ENCODE measurements at places on chromosomes 2 and 18.

DNA sequence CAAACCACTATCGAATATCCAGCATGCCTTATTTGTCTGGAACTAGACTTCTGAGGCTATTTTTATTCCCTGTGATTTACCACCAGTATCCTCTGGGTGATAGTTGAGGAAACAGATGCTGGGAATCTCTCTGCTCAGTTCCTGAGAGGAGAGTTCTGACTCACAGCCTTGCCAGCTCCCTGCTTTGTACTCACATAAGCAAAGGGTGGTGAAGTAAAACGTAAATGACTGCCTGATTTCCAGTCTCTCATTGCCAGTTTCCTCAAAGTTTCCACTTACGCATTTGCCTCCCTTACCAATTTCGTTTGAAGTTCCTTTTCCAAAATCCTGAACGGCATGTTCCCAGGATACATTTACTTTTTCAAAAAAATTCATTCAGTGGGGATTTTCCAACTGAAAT, 69.2 kb upstream of the HNRNPA3 start:
- DNase-seq, result no peak

DNA sequence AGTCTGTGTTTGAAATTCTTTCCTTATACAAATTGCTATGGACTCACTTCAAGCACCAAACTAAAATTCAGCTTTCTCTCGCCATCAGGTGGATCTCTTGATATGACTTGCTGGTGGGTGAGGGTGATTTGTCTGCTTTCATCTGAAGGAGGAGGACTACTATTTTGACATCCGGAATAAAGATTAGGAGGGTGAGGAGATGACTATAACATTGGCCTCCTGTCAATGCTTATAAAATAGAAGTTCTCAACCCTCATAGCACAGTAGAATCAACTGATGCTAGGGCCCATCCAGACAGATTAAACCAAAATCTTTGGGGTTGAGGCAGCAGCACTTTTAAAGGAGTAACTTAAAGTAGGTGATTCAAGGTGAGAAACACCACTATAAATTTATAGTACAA, 120.4 kb upstream of the DNAJC10 start:
- DNase-seq, result no peak

GRCh38 chr2:239955087-239955988, 69.8 kb downstream of the NDUFA10 start:
- no peak for DNase-seq

GRCh38 chr2:181076658-181077057, 96.3 kb downstream of the UBE2E3 start:
- no peak for DNase-seq

GRCh38 chr2:38552259-38552658, 50.5 kb downstream of the HNRNPLL start:
- DNase-seq, result no peak

GRCh38 chr2:181750305-181750704, 70.0 kb upstream of the NEUROD1 start:
- no peak for DNase-seq

- no peak for DNase-seq
Observed at GRCh38 chr2:188678882-188679281, 295.3 kb upstream of the COL3A1 start.

DNA sequence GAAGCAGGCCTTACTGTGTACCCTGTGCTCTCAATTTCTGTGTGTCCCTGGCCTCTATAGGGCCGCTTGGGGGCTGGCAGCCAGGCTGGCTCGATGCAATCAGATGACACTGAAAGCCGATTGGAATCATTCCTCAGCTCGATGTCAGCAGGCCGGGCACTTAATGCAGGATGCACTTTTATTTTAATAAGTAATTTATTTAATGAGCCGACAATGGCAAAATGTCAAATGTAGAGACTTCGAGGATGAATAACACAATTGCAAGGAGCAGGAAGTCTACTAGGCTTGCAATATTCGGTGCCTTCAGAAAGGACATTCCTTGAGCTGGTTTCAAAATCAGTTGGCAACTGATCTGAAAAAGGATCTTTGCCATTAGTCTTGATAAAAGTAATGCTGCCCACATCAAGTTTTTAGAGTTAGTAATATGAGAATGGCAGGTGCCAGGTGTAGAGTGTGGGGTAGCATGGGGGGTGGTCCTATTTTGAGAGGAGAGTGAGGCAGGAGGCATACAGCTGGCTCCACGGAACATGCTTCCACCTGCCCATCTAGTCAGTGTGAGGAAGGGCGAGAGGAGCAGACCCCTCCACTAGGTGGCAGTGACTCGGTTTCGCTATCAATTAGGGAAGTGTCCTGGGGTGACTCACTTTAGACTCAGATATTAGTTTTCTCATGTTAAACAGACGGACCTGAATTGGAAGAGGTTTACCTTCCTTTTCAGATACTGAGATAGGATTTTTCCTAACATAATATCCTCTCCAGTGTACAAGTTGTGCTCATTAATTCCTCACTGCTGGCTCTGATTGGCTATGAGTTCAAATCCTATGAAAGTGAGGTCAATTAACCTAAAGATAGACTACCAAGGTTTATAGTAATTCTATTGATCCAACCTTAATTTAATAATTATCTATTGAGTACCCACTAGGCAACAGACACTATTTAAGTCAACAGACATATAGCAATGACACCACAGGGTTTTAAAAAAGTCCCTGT, 80.9 kb downstream of the NABP1 start:
- peak; percentile 33 for DNase-seq

GRCh38 chr18:54679318-54680149, 88.5 kb downstream of the DYNAP start:
- DNase-seq, result no peak

- DNase-seq, result peak; percentile 84
Observed at GRCh38 chr2:138501425-138502254, at the start of gene SPOPL. Gene SPOPL, plus strand, starts transcription at chr2:138501770. Its CDS starts 48,447 bp downstream, at chr2:138550217.

DNA sequence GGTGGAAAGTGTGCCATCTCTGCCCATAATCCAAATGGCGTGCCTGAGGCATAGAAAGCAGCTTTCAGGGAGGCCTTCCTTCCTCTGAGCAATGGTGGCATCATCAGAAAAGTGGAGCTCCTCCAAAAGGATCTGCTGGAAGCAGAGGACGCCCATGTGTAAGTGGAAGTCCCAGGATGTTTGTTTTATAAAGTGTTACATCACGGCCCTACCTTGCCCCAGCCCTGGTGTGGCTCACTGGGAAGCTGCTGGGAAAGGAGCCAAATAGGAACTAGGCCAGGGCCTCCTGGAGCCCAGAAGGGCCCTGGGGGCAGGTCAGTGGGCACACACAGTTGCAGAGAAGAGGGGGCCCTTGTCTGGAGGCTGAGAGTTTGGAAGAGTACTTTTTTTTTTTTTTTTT, 4.2 kb upstream of the ODC1 start:
- DNase-seq, result no peak

GRCh38 chr2:121649149-121649595, at the start of gene CLASP1:
Gene CLASP1, minus strand, starts transcription at chr2:121649462. Its CDS starts 43,567 bp downstream, at chr2:121605895.
- DNase-seq, result no peak

- no peak for DNase-seq
Observed at GRCh38 chr2:8860239-8860638, 22.8 kb upstream of the KIDINS220 start.

DNA sequence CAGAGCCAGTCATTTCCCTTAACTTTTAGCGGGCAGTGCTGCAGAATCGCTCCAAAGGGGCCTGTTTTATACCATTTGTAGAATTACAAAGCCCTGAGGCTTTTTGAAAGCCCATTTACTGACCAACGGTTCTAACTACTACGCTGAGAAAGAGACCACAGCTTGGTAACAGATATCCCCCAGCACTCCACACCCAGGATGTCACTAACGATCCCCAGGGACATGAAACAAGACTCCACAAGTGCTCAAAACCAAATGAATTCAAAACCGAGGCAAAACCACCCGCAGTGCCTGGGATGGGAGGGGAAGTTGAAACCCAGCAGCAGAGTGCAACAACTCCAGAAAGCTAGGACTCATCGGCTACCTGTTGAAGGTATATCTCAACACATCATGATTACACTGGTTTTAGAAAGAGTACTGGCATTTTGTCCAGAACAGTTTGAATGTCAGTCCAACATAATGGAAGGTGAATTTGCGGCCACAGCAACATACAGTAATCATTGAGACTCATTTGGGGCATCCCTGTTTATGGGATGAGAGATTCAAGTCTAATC, 33.6 kb upstream of the LRP2 start:
- no peak for DNase-seq

DNA sequence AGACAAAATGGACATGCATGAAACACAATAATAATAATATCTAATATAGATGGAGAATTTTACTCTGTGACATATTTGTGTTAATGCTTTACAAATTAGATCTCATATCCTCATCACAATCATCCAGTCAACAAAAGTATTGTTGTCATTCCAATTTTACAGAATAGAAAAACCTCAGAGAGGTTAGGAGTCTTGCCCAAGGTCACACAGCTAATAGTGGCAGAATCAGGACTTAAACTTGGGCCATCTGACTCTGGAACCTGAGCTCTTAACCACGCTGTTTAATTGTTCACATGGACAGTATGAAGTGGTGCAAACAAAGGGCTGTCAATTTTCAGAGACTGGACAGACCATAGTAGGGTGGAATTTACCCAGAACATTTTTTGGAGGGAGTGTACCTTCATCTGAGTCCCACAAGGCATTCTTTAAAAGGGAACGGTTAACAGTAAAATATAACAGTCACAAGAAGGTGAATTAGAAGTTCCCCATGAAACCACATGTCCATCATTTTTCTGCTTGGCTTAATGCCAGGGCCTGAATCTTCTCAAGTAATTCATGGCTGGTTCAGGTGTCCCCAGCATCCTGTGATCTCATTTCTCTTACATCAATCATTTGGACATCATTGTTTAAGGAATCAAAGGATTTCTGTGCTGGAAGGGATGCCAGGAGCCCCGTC, 35.4 kb upstream of the CCDC93 start:
- no peak for DNase-seq

GRCh38 chr2:15040429-15041084, 408.0 kb downstream of the LRATD1 start:
- no peak for DNase-seq

DNA sequence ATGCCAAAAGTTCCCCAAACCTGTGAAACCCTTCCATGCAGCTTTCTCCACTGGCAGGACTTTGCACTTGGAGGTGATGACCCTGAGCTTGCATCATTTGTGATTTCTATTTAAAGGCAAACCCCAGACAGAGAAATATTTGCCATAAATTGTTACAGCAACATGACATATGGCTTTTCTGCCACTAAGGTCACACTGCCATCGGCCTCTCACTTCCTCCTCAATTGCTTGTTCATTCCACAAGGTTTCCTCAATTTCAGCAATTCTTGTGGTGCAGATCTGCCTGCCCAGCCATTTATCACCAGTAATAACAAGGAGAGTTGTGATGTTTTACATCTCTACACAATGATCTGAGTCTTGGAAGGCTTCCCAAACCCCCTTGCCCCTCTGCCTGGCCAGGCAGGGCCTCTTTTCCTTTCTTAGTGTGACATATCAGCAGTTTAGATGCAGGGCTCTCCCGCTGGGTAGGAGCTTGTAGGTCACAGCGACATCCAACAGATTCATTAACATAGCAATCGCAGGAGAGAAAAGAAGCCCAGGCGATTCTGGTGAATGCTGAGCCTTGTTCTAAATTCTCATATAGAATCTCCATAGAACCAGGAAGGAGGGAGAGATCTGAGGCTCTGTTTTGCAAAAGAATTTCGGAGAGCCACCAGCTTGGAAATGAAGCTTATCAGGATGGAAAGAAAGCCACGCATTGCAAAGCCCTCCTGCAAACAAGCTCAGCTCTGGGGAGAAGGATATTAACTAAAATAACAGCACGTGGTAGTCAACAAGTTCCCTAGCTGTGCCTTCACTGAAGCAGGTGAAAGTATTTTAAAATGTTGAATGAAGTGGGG, 46.7 kb upstream of the ITGA6 start:
- no peak for DNase-seq

DNA sequence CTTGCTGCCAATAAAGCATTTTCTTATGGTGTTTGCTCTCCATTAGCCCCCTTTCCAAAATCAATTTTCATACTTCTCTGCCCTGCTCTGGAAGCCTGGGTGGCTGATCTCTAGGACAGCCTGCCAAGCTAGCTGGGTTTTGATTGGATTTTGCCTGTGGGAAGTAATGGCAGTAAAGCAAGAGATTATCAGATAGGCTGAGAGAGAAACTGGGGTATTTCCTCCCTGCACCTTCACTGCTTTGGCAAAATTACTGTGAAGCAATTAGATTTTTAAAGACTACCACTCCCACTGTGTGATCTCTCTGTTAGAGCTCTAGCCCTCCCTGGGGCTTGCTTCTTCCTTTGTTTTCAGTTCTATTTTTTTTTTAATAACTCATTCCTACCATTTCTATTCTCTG, 223.8 kb downstream of the DLGAP1 start:
- DNase-seq, result no peak

DNA sequence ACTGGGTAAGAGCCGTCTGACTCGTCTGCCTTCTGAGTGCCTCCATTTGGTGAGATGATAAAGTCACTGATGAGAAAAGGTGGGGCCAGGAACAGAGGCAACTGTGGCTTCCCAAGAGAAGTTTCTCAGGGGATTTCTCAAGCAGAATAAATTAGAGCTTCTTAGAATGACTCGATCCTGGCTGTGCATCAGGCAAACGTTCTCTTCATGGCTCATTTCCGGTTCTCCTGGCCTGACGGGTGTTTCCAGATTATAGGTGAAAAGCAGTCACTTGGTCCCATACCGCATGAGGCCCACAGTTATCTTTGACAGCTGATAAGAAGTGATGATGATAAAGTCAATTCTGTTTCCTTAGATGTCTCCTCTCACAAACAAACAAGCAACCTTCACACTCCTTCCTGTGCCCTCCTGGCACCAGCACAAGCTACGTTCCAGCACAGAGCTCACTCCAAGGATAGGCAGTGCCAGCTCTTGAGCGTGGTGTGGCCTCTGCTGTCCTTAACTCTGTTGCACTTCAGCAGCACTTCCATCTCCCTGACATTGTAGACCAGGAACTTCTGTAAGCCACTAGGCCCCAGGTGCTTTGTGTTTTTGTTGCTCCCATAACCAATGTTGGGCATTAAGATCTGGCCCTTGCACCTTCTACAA, 37.8 kb upstream of the KCNF1 start:
- DNase-seq, result no peak

GRCh38 chr2:152278526-152278925, 56.4 kb upstream of the FMNL2 start:
- no peak for DNase-seq

- no peak for DNase-seq
Observed at GRCh38 chr2:60104514-60105505, 448.6 kb downstream of the BCL11A start.

DNA sequence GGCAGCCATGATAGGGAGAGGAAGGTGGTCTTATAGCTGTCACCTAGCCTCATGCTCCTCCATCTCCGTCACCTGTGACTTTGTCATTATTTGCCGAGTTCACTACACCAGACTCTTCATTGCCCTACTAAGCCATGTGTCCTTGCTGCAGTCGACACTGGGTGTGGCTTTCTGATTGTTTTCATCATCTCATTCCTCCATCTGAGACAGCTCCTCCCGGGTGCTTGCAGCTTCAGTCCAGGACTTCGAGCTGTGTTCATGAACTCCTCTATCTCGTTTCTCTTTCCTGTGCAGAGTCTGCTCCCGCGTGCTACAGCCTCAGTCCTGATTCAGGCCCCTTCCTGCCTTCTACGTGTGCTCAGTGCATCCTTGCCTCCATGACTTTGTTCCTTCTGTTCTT, 295.1 kb upstream of the TNP1 start:
- no peak for DNase-seq

- DNase-seq, result no peak
Observed at GRCh38 chr2:218777276-218777990, 4.5 kb upstream of the CYP27A1 start.
